ENCODE measurements at places on chromosomes 4 and X. TPM values are rescaled to one million over a fixed set of nuclear protein-coding genes. Genes with fewer than 3 reads are reported as not detected.

Gene TMPRSS11F
- not detected for total RNA-seq

Gene MAPK10
- total RNA-seq: 3.0 TPM

Gene TIMM8A
- total RNA-seq: 24.8 TPM

Gene GPR82
- total RNA-seq: not detected

Gene SSX3
- not detected for total RNA-seq

Gene RRH
- total RNA-seq: 0.22 TPM

Gene UGT2B28
- total RNA-seq: not detected

Gene CYP4V2
- 20.4 TPM for total RNA-seq

Gene HDAC6
- 33.7 TPM for total RNA-seq

Gene F8A3
- 0.19 TPM for total RNA-seq

Gene SAT1
- total RNA-seq: 156 TPM

Gene EBP
- total RNA-seq: 38.6 TPM

Gene TLR8
- 0.65 TPM for total RNA-seq

Gene MAGEE2
- not detected for total RNA-seq

Gene RAB39B
- 0.35 TPM for total RNA-seq

Gene IL13RA1
- 20.7 TPM for total RNA-seq

Gene P2RY8
- 1.5 TPM for total RNA-seq

Gene ARAP2
- total RNA-seq: 6.6 TPM

Gene SAP30
- total RNA-seq: 20.1 TPM

Gene CXXC4
- total RNA-seq: 2.5 TPM

Gene HAND2
- 161 TPM for total RNA-seq

Gene GSPT2
- total RNA-seq: 8.6 TPM

Gene TMEM47
- total RNA-seq: 32.1 TPM

Gene PPP2R2C
- total RNA-seq: 5.5 TPM

Gene MYOZ2
- total RNA-seq: 727 TPM

Gene FGFR3
- total RNA-seq: 4.7 TPM

Gene MAGED4
- total RNA-seq: 0.40 TPM

Gene SLC34A2
- 0.19 TPM for total RNA-seq

Gene RENBP
- total RNA-seq: 8.6 TPM

Gene PRRG1
- total RNA-seq: 9.8 TPM

Gene IGSF1
- 16.3 TPM for total RNA-seq

Gene POLA1
- total RNA-seq: 8.7 TPM

Gene IL21
- total RNA-seq: not detected

Gene ARHGEF6
- 51.3 TPM for total RNA-seq

Gene AFM
- not detected for total RNA-seq

Gene H2BW1
- not detected for total RNA-seq

Gene RXFP1
- not detected for total RNA-seq

Gene ITGB1BP2
- 85.5 TPM for total RNA-seq

Gene NPY2R
- not detected for total RNA-seq

Gene PROM1
- 12.6 TPM for total RNA-seq

Gene USP51
- 2.1 TPM for total RNA-seq

Gene UGT2B11
- total RNA-seq: not detected

Gene SMARCAD1
- total RNA-seq: 11.8 TPM

Gene KLHL4
- total RNA-seq: 2.0 TPM

Gene NAP1L3
- total RNA-seq: 15.0 TPM

Gene MTTP
- total RNA-seq: 2.0 TPM

Gene PAPSS1
- 13.8 TPM for total RNA-seq

Gene DCUN1D4
- 46.0 TPM for total RNA-seq

Gene RASGEF1B
- 2.4 TPM for total RNA-seq
